HFFc6 (cell line): ENCODE measurements at places on chromosomes 1 and 21.

DNA sequence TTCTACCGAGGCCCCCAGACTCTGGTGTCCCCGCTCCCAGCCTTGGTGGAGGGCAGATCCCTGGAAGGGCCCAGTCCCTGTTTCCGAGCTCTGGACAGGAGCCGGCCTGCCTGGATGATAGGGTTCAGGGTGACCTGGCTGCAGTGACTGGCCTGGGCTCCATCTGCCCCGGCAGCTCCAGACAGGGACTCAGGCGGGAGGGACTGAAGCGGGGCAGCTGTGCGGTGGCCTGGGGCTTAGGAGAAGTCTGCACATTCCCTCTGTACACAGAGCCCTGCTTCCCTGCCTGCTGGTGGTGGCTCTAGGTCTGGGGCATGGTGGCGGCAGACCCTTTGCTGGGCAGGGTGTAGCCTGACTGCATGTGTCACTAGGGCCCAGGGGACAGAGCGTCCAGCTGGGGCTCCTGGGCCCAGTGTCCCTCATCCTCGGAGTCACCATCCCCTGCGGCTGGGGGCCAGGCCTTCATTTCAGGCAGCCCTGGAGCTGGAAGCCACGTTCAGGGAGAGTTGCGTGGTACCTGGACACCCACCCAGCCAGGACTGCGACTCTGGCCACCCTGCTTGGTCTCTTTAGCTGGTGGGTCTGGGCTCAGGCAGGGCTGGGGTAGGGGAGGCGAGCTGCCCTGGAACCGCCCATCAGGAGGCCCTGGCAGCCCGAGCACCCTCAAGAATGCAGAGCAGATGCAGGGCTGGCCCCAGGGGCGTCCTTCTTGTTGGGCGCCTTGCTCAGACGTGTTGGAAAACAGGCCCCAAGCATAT is 9.6 kb downstream of the ARHGEF16 start:
- no peak for DNase-seq

DNA sequence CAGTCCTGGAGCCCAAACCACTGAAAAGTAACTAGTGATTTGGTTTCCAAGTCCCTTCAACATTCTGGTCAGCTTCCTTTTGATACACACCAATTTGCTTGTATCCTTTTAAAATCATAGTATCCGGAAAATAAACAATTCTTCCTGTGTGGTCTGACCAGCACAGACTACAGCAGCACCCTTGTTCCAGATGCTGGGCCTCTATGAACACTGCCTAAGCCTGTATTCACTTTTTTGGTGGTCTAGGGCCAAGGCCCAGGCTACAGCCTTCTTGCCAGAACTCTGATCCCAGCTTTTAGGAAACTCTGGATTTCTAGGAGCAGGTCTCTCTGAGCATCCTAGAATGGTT is 801 bp upstream of the DDAH1 start:
- peak; percentile 43 for DNase-seq

DNA sequence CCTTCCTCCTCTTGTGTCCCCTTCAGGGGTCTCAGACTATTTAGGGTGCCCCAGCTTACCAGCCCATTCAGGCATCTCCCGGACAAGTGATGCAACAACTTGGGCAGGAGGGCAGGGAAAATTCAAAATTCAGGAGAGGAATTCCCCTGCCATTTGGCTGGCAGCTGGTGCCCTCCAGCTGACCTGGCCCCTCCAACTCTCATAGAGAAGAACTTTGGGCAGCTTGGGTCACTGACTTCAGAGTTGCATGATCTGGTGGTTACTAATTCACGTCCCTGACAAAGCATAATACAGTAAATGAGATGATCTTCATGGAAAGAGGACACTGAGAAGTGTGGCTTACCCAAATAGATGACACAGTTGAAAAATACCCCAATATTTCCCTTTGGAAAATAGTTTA is at the start of gene FCAMR:
Gene FCAMR (minus strand): TSS at position 15 of the 400 bp plus-strand sequence. CDS start 335 bp downstream, outside the sequence.
- no peak for DNase-seq

GRCh38 chr1:186481303-186481888 is 20.5 kb upstream of the PDC start:
- no peak for DNase-seq

DNA sequence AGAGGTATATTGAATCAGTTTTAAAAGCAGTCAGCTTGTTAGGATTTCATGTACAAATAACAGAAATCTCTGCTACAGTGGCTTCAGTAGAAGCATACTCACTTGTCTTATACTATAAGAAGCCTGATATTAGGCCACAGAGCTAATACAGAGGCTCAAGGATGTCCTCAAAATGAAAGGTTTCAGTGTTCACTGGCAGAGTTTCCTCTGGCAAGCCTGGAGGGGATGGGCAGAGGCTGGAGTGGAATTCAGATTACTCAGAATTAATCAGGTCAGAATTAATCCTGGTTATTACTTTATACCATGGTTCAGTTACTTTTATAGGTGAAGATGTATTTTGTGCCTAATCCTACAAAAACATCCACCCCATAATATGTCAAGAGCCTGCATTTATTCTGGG is 520.5 kb downstream of the USP25 start:
- no peak for DNase-seq

- DNase-seq = no peak
These were observed 57.0 kb downstream of the CNIH3 start for GRCh38 chr1:224673141-224673540.

DNA sequence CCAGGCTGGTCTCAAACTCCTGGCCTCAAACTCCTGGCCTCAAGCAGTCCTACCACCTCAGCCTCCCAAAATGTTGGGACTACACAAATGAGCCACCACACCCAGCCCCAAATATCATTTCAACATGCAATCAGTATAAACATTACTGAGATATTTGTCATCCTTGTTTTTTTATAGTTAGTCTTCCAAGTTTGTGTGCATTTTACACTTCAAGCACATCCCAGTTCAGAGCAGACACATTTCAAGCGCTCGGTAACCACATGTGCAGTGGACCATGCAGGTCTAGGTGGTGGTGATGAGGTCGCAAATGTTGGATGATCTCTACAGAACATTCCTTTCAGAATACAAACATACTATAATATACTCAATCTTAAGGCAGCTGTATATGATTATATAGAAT is 23.8 kb upstream of the APP start:
- DNase-seq = no peak

DNA sequence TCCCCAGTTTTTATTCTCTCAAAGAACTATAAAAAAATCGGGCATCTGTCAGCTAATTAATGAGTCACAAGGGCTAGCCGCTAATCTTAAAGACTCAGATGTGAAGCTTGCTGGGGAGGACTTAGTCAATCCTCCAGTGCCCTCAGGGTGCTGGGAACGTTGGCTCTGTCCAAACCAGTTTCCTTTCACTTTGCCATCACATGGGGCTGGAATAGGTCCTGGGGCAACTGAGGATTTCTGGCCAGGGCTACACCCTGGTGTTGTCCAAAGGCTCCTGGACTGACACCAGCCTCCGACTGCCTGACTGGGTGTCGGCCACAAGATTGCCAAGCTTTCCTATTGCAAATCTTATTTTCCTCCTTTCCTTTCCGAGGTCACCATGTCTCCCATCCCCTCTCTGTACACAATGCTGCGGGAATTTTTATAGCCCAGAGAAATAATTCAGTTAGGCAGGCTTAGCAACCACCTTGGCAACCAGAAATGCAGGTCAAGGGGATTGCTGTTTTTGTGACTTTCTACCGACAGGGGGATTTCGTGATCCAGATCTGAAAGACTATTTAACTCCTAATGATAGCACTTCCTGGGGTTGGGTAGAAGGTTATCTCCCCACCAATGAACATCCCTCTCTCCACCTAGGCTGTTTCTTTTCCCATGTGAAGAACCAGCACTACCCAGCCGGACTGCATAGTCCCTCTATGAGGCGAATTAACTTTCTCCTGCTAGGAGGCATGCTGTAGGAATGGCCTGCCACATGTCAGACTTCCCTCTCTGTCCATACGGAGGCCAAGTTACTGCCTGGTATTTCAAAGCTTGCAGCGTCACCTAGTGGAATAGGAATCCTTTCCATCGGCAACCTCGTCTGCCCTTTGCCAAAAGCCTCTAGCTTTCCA is 29.9 kb upstream of the CTBS start:
- DNase-seq = peak; percentile 98

GRCh38 chr1:175503538-175503937 is 239.9 kb downstream of the TNR start:
- no peak for DNase-seq

DNA sequence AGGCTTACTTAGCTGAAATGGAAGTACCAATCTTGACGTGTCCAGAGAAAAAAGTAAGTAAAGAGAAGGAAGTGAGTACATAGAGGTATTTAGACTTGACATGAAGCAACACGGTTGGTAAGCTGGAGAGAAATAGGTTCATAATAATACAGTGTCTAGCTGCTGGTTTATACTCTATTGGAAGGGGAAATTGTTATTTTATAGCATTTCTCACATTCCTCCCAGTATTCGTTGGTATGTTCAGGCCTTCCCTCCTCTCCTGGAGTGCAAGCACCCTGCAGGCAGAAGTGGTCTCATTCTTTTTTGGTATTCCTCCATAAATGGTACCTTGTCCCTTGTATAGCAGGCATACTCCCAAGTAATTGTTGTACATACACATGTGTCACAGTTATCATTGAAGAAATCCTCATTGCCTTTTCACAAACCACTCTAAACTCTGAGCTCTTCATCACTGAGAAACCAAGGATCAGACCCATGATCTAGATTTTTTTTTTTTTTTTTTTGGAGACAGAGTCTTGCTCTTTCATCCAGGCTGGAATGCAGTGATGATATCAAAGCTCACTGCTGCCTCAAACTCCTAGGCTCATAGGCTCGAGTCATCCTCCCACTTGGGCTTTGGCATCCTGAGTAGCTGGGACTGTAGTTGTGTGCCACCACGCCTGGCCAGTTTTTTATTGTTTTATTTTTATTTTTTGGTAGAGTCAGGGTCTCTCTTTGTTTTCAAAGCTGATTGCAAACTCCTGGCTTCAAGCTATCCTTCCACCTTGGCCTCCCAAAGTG is 9.8 kb upstream of the IPO9 start:
- DNase-seq = peak; percentile 61

DNA sequence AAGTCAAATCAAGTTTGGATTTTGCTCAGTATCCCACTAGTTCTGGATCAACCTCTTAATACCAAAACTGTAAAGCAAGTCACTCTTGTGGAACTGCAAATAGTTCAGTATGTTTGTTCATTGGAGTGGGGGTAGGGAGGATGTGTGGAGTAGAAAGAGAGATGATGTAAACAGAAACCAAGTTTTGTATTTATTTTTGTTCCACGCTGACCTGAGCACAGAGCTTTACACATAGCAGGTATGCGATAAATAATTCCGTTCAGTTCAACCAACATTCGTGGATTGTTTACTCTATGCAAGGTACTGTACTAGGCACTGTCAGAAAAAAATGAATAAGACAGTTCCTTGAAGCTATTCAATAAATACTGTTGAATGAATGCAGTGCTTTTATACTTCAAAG is 4.5 kb upstream of the ZNF644 start:
- DNase-seq = no peak

DNA sequence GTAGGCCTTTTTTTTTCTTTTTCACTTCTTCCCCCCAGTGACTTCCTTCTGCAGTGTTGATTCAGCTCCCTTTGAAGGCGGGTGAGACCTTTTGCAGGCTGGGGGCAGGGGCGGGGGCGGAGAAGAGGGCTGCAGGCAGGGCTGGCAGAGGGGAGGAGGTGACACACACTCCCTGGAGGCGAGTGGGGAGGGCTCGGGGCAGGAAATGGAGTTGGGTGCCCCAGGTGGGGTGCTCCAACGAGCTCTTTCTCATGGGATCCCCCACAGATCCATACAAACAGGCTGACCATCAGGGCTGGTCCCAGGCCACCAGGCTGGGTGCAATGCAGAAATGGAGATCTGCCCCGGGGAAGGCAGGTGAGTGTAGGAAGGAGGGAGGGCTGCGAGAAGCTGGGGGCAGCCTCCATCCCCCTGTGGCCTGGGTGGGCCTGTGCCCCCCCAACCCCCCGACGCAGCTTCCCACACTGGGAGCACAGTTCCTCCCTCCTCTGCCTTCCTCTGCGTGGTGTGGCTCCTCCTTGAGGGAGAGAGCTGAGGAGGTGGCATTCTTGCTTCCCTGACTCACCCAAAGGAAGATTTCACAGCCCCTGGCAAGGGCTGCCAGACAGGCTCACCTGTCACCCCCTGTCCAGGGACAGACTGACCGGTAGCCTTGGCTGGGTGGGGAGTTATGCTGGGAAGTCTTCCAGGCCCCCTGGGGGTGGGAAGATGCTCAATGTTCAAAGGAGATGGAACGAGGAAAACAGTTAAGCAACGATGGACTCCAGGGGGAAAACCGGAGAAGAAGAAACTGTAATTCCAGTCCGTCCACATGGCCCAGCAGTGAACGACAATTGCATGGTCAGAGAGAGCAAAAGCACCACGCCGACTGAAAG is 7.1 kb upstream of the ITGB2 start:
- peak; percentile 44 for DNase-seq

- no peak for DNase-seq
These were observed 44.1 kb downstream of the ZNF678 start for GRCh38 chr1:227607336-227607898.

- no peak for DNase-seq
These were observed 42.3 kb downstream of the TCEANC2 start for GRCh38 chr1:54095546-54096226.

GRCh38 chr1:203508463-203509073 is 14.6 kb downstream of the OPTC start:
- no peak for DNase-seq

GRCh38 chr1:231792634-231793033 is 166.0 kb downstream of the DISC1 start:
- DNase-seq = no peak

- no peak for DNase-seq
These were observed 40.8 kb downstream of the RTCA start for GRCh38 chr1:100306735-100307313.

GRCh38 chr1:67536957-67537666 is 106.9 kb upstream of the SERBP1 start:
- DNase-seq = no peak

DNA sequence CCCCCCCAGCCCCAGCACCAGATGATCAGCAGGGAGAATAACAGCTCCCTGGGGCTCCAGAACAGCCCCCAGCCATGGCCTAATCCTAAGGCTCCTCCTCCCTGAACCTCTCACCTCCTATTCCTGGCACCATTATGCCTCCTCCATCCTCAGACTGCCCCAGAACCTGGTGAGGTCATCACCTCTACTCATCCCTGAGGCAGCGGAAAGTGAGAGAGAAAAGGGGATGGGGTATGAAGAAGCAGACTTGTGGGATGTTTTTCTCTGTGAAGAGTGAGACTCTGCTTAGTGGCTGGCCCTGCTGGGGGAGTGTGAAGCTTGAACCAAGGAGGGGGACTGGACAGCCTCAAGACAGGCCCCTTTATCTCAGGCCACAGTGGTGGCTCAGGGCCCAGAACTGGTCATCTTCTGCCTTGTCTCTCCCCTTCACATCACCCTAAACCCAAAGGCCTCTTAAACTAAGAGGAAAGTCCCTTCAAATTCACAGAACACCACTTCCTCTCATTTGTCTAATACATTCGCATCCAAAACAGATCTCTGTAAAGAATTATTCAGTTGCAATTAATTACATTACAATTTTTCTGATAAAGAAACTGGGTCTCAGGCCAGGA is 2.2 kb upstream of the PPM1J start:
- no peak for DNase-seq
